ENCODE measurements at places on chromosomes 2 and 18.
A peak's percentile ranks its signal among the peaks of the same experiment; 100 is the strongest.

DNA sequence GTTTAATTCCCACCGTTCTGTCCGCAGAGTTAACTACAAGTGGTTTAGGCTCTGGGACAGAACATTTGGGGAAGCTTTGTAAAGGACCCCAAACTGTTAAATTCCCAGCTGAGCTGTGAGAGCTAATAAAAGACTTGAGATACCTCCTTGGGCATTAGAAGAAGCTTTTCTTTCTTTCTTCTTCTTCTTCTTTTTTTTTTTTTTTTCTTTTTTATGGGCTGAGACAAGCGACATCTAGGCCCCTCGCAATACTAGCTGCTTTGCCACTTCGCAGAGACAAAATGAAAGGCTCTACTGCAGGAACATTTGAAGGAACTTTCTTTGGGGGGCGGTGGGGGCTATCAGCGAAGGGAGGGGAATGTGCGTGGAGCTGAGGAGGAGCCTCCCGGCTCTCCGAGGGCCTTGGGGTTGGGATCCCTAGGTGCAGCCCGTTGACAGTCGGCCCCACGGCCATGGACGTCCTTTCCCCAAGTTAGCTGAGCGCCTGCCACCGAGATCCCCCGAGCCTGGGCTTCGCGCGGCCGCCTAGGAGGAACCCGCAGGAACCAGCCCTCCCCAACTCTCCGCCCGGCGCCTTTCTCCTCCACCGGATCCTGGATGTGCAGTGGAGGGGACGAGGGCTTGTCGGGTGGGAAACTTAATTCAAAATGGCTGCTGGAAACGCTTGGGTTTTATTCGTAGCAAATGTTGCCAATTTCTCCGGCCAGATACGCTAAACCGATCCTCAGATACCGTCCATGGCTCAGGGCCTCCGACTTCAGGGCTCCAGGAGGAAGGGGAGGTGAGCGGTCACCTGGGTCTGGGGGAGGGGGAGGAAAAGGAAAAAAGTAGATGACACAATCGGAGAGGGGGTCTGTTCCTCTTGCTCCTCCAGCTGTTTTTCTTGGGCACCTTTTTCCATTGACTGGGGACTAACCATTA is 4.2 kb downstream of the MEIS1 start:
- no peak for DNase-seq

GRCh38 chr2:162245061-162245460 is 1.8 kb upstream of the FAP start:
- no peak for DNase-seq

- DNase-seq: peak; percentile 42
These were observed 18.7 kb downstream of the MAPRE3 start for GRCh38 chr2:26989156-26989555.

DNA sequence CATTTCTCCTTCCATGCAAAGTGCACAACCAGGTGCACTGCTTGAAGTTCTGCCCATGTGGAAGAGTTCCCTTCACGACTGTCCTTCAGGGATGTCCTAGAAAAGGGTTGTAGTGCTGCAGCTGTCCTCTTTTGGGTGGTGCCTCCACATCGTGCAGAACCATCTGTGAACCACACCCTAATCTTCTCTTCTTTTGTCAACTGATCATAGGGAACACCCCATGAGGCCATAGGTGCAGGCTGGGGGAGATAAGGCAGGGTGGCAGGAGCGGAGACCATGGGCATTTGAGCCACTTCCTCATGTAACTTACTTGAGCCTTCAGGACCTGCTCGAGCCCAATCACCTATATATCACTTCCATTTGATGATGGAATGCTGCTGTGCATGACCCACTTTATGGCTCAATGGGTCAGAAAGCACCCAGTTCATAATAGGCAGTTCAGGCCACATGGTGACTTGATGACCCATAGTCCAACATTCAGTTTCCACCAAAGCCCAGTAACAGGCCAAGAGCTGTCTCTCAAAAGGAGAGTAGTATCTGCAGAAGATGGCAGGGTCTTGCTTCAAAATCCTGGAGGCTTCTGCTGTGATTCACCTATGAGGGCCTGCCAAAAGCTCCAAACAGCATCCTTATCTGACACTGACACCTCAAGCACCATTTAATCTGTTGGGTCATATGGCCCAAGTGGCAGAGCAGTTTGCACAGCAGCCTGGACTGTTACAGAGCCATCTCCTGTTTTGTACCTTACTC is 84.7 kb upstream of the CYRIA start:
- no peak for DNase-seq

GRCh38 chr18:25830787-25831186 is 259.6 kb downstream of the SS18 start:
- peak; percentile 49 for DNase-seq

Measured in ACHN (cell line).